Heart left ventricle (tissue), 16 donors: ENCODE measurements at places on chromosomes 5 and 9. TPM values are rescaled to one million over a fixed set of nuclear protein-coding genes. Genes with fewer than 3 reads are reported as not detected.

PCDHA9 gene
- polyA plus RNA-seq: not detected

DNA sequence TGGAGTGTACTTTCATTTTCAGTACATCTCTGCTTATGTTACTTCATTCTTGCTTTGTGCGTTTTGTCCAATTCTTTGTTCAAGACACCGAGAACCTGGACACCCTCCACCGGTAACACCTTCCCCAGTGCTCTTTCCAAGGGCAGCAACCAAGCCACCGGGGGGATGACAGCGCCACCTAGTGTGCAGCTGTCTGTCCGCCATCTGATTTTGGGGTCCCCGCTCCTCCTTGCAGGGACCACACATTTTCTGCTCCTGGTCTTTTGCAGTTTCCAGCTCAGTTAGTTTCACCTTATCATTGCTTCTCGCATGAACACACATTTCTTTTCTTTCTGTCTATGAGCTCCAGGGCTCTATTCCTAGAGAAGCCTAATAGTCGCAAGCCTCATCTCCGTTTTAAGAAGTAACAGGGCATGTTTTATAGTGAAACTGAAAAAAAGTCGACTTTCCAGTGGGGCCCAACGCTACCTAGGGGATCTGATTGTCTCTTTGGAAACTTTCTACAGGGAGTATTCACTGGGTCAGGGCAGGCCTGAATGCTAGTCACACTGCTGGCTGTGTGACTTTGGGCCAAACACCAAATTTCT, 152.1 kb downstream of the FSTL4 start:
- DNase-seq: no peak

LRRC8A gene
- 15.8 TPM for polyA plus RNA-seq

GRCh38 chr5:43638107-43638506, 35.1 kb downstream of the NNT start:
- no peak for DNase-seq

GRCh38 chr9:34338665-34339385, 9.5 kb downstream of the NUDT2 start:
- DNase-seq: no peak

CCL27 gene
- polyA plus RNA-seq: not detected

GRCh38 chr5:58800861-58801540, 218.1 kb downstream of the RAB3C start:
- no peak for DNase-seq

SPATA9 gene
- polyA plus RNA-seq: 0.27 TPM

CCDC152 gene
- 0.42 TPM for polyA plus RNA-seq

- DNase-seq: no peak
Observed at GRCh38 chr5:111742177-111742994, 14.6 kb downstream of the NREP start.

FOXD4L3 gene
- polyA plus RNA-seq: not detected

DNA sequence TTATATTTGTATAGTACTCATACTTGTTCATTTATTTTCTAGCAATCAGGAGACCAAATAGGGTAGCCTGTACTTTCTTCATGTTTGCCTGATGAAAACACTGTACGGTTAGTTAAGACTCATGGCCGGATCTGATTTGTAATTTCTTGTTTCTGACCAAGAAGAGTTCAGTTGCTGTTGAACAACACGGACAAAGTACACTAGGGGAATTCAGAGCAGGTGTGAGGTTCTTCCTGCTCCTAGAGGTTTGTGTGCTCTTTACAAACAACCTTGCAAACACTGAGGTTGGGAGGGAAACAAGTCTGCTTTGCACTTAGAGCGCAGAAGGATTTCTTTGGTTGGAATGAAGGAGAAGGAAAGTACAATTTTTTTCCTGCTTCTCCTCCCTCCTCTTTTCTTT, 69.7 kb downstream of the TRIO start:
- no peak for DNase-seq

DNA sequence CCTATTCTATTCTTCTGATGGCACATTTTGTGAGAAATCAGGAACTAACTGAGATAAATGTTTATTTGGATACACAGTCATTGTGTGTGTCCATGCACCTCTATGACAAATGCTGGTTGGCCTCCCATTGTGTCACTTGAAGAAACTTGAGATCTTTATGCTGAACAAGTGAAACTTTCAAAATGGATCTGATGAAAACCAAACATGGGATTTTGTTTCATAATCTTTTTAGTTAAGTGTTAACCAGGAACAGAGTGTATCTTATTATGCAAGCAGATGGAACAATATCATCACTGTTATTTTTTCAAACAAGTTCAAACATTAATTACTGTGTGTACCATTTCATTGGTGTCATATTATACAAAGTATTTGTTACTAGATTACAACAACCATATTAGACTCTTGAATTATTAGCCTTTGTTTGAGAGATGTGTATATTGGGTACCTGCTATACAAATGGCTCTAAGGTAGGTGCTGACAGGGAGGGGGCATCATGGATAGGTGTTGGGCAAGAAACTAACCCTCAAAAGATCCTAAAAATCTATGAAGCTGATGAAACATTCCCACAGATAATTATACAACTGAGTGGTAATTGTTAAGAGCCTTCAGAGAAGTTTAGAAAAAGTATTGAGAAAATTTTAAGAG, 159.8 kb downstream of the PALM2AKAP2 start:
- no peak for DNase-seq

- no peak for DNase-seq
Observed at GRCh38 chr5:168048486-168048885, 243.0 kb upstream of the WWC1 start.

GRCh38 chr5:76641514-76642120, 18.4 kb upstream of the F2RL2 start:
- DNase-seq: peak; percentile 62

DNA sequence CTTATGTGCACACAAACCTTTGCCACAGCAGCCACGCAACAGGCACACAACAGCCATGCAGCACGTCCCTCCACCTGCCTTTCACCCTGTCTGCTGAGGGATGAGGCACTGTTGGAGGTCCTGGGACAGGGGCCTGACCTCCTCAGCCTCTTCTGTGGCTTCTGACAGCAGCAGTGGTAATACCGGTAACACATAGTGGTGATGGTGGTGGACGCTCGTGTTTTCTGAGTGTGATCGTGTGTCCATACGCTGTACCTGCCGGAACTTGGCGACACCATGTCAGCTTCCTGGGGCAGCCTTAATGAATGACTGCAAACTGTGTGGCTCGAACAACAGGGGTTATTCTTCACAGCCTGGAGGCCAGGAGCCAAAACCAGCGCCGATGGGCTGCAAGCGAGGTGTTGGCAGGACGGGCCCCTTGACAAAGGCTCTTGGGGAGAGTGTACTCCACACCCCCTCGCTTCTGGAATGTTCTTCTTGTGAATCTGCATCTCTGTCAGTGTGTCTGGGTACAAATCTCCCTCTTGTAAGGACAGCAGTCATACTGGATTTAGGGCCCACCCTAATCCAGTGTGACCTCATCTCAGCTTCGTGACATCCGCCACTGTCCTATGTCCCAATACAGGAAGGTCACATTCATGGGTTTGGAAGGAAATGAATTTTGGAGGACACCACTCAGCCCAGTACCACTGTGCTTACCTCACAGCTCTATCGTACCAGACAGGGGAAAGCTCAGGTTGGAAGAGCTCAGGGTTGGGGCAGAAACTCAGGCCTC, 55.3 kb upstream of the EXOC3 start:
- no peak for DNase-seq

DNA sequence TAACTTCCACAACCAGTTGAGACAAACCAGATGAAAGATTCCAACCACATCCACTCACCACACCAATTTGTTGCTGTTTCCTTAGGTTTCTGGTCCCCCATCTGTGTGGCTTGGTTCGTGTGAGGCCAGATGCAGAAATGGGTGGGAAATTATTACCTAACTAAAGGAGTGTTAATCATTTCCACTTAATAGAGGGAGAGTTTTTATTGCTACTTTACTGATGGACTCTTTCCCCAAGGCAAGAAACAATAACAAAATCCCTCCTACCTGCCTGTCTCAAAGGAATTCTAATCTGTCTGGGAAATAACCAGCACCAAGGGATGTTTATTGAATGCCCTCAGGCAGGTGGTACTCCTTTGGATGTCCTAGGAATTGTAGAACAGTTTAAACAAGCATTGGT, 76.3 kb downstream of the TMEM167A start:
- no peak for DNase-seq

DNA sequence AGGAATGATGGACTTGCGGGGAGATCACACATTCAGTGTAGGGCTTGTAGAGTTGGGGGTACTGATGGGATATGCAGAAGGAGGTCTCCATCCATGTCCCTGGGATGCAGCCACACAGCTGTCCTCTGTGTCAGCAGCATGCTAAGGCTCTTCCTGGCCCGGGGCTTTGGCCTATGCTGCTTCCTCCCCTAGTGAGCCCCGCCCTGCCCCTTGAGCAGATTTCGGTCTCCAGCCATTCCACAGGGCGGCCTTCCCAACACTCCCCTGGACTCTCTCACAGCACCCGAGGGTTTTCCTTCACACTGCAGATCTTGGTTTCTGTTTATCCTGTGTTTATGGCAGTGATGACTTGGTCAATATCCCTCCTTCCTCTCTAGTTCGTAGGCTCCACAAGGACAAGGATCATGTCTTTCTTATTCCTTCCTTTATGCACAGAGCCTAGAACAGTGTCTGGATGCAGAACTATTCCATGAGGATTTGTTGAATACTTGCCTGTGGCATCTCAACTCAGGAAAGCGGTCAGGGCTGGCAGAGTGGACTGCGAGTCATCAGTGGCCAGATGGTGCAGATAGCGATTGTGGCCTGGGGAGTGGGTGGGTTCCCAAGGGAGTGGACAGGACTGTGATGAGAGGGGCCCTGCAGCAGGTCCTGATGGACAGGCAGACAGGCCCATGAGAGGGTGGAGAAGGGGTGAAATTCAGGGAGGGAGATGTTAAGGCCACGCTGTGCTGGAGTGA, 114.2 kb downstream of the RGS3 start:
- no peak for DNase-seq

- DNase-seq: no peak
Observed at GRCh38 chr9:92638621-92639101, 31.3 kb downstream of the IPPK start.

- no peak for DNase-seq
Observed at GRCh38 chr9:94927762-94928670, 201.5 kb downstream of the AOPEP start.

DNA sequence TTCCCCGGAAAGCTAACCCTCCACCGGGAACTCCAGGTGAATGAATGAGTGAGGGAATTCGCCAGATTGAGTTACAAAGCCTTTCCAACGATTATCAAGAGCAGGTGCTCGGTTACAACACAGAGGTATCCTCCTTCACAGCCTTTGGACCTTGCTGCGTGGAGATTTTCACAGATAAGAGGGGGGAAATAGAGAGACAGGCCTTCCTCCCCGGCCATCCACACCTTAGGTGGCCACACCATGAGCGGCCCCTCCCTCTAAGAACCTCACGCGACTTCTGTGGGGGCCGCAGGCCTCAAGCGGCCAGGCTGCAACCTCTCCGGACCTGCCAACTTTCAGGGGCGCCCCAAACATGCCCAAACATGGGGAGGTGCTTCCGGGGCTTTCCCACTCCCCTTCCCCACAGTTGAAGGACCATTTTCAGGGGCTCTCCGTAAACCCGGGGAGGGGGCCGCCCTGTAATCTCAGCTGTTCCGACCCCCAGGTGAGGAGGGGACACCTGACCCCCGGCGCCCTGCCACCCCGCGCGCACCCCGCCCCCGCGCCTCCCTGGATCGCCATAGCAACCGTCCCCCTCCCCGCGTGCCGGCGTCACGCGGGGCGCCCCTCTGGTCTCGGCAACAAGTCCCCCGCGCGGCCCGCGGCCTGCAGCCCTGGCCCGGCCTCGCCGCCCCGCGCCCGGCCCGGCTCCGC, 603 bp downstream of the DENND1A start:
- DNase-seq: no peak

DNA sequence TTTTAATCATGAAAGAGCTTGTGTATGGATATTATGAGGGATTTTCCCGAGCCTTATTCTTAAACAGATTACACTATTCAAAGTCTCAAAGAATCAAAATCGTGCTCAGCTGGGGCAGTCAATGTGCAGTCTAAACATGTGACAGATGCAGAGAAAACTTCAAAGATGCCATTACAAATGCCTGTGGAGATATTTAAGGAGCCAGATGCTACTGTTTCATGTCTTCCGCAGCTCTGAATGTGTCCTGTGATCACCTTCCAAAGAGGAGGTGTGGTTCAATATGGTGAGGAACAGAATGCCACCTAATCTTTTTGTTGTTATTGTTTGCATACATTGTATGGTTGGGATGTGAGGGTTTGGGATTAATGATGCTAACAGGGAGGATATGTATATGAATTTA, 593.3 kb upstream of the ARRDC3 start:
- DNase-seq: no peak
